ENCODE measurements at places on chromosomes 7 and 10.

GRCh38 chr7:30760514-30761213, 8.7 kb downstream of the INMT start:
- DNase-seq: no peak

DNA sequence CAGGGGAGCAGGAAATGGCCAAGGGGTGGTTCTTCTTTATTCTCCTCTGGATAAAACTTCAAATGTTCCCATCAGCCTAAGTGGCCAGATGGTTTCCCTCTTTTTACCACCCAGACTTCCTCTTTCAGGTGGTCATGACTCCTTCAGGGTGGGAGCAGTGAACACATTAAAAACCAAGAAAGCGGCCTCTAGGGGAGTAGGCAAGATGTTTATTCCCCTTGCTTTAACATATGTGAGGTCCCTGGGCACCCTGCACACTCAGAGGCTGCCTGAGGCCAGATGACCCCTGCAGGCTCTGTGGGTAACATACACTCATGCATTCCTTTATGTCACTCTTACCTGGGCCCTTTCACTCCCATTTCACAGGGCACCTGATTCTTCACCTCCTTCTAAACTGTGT, 357.4 kb downstream of the ABCA13 start:
- no peak for DNase-seq

- no peak for DNase-seq
Observed at GRCh38 chr10:31803606-31804351, 124.9 kb downstream of the ARHGAP12 start.

DNA sequence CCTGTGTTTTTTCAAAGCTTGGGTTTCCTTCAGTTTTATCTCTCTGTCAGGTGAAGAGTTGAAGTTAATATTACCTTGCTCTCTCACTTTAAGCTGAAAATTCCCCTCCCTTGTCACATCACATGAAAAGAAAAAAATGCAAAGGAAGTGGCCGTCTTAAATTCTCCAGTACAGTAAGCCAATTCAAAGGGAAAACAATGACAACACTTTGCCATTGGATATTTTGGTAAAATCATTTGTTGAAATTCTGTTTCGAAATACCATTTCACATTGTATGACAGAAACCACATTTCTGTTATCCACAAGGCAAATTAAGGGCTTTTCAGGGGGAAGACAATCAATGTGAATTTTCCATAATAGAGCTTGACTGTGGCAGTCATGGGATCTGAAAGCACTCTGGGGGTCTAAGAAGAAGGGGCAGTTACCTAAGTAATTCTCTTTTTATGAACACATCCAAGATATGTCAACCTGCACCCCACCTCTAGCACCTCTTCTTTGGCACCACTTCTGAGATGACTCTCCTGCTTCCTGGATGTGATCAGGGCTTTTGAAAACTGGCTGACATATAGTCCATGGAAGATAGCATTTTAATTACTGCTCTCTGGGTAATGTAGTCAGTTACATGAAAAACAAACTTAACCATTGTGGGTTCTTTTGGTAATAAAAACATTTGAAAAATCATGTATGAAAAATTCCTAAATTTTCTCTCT, 63.8 kb downstream of the ENTPD1 start:
- no peak for DNase-seq

DNA sequence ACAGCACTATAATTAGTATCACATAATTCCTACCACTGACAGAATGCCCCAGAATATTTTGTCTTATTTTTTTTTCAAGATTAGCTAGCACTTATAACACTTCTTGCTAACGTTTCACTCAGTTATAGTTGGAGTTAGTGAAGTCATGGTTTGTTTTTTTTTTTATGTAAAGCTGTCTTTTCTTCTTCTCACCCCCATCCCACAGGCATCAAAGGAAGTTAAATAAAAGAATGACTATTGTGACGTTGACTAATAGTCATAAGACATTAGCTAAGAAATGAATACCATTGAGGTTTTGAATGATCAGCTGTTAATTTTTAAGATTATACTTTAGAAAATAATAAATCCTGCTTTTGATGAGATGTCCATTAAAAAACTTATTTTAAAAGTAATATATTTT, 498.3 kb downstream of the GFRA1 start:
- DNase-seq: no peak

DNA sequence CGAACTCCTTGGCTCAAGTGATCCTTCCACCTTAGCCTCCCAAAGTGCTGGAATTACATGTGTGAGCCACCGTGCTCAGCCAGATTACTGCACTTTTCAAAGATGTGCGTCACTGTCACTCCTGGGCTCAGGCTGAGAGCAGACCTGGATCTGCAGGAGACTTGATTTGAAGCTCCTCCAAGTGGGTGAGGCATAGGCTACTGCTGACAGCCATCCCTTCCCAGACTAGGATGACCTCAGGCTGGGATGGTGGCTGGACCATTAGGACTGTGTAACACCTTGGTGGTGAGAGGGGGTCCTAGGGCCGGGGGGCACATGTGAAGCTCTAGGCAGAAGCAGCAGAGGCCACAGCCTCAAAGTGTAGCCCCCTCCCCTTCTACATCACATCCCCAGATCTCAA, 8.2 kb upstream of the SRRM3 start:
- no peak for DNase-seq

DNA sequence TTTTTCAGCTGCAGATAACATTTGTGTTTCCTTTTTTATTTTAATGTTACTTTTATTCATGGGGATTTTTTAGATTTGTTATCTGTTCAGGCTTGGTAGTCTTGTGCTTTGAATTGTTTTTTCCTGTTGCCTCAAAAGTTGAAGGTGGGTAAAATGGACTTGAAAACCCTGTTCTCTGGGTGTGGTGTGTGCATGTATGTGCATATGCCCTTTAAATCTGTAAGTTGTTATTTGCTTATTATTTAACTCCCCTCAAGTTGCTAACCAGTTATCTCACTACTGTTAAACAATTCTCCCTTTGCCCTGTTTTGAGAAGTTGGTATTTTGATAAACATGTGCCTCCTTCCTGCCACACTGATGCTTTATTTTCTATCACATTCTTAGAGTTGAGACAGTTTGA, 30.6 kb downstream of the TSPAN14 start:
- no peak for DNase-seq

GRCh38 chr10:110684800-110685446, 40.8 kb downstream of the RBM20 start:
- no peak for DNase-seq

DNA sequence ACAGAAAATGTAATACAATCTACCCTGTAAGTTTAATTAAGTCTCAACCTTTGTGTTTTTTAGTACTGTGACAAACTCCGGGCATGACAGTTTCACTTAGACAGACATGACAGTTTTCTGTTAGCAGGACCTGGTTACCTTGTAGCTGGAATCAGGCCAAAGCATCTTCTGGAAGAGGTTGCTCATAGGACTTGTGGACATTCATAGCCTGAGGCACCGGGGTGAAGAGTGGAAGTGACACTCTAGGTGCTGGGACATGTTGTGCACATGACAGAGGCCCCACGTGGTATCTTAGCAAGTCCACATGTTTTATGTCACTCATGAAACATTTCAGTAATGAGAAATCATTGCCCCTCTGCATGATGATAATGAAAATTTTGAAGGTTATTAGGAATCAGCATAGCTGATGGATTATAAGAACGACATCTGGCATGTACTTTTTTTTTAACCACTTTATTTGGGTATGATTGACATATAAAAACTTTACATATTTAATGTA, 441.4 kb downstream of the CNTNAP2 start:
- no peak for DNase-seq

- DNase-seq: peak; percentile 73
Observed at GRCh38 chr7:68770649-68771048, 827.6 kb upstream of the AUTS2 start.

- DNase-seq: no peak
Observed at GRCh38 chr7:118306771-118307170, 82.3 kb downstream of the ANKRD7 start.

- DNase-seq: no peak
Observed at GRCh38 chr7:50303335-50304128, 984 bp upstream of the IKZF1 start.

DNA sequence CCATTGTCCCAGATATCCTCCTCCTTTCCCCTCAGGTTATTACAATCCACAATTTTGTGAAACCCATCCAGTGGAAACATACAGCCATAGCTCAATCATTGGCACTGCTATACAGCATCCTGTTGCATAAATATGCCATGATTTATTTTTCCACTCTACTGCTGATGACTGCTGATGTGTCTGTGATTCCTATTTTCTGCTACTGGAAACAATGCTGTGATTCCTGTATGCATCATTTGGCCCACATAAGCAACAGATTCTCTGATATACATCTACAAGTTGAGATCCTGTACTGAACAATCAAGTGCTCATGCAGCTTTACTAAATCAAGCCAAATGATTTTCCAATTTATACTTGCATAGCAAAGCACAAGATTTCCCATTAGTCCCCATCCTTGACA, 39.6 kb downstream of the CUL2 start:
- no peak for DNase-seq

DNA sequence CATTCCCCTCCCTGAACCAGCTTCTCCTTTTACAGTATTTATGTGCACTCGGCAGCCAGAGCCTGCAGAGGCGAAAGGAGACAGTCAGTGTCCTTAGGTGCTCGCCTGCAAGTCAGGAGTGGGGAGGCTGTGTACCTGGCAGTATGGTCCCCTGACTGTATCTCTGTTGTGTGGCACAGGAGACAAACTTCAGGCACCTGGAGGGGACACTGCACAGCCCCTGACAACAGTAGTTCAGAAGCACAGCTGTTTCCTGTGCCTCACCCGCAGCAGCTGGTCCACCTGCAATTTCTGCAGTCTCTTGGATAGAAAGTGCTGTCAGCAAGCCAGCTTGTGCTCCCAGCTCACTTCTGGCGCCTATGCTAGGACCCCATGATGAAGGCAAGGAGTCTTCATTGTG, 73.4 kb upstream of the LAMB4 start:
- no peak for DNase-seq

DNA sequence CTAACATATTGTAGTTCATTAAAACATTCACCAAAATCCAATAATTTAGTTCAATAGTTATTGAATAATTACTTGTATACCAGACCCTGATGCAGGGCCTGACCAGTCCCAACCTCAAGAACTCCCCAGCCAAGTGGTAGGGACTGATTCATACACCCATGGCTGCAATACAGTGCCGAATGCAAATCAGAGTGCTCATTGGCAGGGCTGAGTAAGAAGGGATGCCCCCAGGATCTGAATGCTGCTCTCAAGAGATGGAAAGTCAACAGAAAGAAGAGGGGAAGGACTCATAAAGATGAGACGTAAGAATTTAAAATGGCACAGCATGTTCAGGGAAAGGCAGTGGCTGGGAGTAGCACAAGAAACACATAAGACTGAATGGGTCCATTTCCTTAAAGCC, 29.9 kb downstream of the ZNF438 start:
- DNase-seq: no peak

DNA sequence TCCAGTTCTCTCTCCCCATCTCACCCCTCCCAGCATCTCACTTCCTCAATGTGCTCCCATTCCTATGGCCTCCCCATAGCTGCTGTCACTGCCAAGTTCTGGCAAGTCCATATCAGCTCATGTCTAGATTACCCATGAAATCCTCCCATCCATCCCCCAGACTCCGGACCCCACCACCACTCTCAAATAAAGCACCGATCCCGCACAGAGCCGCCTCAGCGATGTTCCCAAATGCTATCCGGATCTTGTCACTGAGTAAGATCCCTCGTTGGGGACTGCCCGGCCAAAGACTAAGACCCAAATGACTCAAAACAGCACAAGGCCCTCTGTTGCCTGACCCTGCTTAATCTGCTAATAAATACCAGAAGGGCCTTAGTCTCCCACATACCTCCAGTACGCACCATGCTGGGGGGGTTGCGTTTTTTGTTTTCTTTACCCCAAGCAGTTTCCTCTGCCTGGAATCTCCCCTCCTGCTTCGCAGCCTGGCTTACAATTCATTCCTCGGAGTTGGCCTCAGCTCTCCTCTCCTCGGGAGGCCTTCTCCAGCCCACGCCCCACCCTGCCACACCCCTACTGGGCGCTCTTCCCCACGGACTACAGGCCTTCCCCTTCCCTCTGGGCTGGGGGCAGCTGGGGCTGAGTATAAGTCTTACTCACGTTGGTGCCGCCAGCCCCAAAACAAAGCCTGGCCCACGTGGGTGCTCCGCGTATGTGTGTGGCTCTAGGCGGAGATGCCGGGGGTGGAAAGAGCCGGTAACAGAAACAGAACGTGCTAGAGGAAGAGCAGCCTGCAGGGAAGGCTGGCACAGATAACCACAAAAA, 1.8 kb upstream of the DUSP5 start:
- peak; percentile 55 for DNase-seq

DNA sequence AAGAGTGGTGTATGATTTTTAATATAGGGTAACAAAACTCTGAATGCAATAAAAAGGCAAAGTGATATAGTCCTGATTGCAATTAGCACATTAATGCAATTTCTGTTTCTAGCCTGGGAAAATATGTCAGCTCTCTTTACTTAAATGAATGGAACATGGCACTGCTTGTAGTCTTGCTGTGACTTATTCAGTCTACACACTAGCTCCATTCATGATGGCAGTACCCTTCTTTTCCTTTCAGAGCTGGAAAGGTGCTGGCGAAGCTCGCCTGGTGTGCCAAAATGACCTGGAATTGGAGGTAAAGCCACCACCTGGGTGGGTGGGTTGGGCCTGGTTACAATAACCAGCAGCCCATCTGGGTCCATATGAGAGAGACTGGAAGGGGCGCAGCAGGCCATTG, 85.3 kb downstream of the ZNF365 start:
- DNase-seq: no peak

- no peak for DNase-seq
Observed at GRCh38 chr7:17619196-17619818, 320.9 kb downstream of the AHR start.

DNA sequence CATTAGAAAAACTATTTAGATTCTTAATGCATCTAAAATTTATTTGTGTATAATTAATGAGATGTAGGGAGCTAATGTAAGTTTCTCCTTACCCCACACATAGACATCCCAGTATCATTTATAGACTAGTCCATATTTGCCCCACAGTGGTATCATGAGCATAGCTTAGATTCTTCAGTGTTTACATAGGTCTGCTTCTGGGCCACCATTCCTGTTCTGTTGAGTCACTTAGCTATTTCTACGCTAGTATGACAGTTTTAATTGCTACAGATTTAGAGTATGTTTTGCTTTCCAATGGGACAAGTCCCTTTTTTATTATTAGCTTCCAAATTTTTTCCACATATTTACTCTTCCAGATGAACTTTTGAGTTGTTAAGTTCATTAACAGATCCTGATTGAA, 69.4 kb downstream of the MCMBP start:
- no peak for DNase-seq

DNA sequence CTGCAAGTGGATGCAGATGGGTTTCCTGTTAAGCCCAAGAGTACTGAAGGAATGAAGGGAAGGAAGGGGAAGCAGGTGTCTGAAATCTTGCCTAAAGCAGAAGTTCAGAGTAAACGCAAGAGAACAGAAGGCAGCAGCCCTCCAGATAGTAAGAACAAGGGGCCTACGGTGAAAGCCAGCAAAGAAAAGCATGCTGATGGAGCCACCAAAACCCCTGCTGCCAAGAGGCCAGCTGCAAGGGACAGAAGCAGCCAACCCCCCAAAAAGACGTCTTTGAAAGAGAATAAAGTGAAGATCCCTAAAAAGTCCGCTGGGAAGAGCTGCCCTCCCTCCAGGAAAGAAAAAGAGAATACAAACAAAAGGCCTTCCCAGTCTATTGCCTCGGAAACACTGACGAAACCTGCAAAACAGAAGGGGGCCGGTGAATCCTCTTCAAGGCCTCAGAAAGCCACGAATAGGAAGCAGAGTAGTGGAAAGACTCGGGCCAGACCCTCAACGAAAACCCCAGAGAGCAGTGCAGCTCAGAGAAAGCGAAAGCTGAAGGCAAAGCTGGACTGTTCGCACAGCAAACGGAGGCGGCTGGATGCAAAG, 152.5 kb downstream of the LCOR start:
- no peak for DNase-seq
